CD4-positive, alpha-beta T cell treated with Interleukin-21 for 1 hour (primary cell): ENCODE measurements at places on chromosomes 4 and X.
A peak's percentile ranks its signal among the peaks of the same experiment; 100 is the strongest.

GRCh38 chr4:172998527-172999469 lies 169.8 kb upstream of the GALNT7 start:
- DNase-seq: no peak

GRCh38 chr4:149140841-149141240 lies 674.8 kb downstream of the IQCM start:
- DNase-seq: no peak

GRCh38 chrX:84044051-84044450 lies 143.9 kb downstream of the RPS6KA6 start:
- DNase-seq: no peak

DNA sequence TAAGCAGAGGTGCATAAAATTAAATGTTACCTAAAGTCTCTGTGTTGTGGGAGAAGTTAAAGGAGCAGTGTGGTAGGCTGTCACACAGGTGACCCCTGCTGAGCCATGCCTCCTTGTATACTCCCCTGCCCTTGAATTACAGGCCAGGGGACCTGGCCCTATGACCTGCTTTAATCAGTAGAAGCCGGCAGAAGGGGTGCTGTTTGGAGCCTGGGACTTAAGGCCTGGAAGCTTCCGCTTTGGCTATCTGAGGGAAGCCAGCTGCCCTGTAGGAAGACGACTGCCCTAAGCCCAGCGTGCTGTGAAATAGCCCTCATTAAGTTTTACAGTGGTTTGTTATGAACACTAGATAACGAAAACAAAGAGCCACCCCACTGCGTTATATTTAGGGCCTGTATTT lies 34.1 kb downstream of the SPINK2 start:
- no peak for DNase-seq

GRCh38 chrX:22037911-22038537 lies 5.9 kb downstream of the PHEX start:
- no peak for DNase-seq

DNA sequence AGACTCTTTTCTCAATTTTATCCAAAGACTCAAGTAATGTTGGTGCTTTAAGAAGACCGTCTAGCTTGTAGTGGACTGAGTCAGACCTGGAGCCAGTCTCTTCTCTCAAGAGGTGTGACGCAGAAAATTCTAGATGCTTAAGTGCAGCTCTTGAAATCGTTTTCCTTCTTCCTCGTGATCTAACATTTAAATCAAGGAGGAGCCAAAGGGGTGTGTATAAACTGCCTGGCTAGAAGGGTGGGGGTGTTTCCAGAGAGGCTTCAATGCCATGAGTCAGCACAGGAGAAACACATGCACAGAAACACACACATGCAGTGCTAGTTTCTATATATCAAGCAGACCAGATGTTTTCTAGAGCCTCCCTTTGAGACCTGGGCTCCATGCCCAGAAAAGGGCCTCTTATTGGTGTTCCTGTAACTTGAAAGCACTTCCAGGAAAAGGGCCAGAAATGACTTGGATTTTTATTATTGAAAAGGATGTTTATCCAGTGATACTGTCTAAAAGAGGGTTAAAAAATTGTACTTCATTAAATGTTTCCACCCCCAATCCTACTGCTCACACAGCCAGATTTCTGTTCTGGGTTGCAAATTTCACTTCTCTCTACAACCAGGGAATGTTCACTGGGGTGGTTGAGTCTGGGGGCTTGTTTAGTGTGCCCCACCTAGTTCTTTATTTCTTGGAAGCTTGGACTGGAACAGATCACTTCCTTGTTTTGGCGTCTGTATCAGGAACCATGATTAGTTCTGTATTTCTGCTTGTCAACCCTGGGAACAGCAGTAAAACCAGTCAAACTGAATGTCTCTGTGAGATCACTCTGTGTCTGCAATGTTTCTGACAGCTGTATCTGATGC lies at the start of gene CLIC2:
CLIC2 (minus strand) TSS at position 129 of the 851 bp plus-strand sequence. CDS start 187 bp downstream, outside the sequence.
- no peak for DNase-seq

DNA sequence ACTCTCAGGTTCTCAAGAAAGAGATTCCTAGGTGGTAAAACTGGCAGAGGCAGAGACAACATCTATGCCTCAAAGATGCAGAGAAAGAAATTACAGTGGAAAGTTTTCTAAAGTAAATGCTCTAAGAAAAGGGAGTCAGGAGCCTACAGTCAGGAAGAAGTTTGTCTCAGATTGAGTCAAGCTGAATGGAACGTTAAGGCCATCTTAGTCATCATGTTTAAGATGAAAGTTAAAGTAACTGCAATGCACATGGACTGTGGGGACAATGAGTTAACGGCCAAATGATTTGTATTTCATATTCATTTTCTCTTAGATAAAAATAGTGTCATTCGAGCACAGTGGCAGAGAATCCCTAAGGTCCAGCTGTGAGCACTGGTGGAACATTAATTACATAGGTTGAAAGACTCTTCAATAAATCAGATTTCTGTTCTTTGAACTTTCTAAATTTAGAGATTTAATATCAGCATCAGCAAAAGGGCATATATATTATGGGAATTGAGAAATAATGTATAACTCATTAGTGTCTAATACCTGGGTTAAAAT lies 384.6 kb downstream of the DTHD1 start:
- no peak for DNase-seq

DNA sequence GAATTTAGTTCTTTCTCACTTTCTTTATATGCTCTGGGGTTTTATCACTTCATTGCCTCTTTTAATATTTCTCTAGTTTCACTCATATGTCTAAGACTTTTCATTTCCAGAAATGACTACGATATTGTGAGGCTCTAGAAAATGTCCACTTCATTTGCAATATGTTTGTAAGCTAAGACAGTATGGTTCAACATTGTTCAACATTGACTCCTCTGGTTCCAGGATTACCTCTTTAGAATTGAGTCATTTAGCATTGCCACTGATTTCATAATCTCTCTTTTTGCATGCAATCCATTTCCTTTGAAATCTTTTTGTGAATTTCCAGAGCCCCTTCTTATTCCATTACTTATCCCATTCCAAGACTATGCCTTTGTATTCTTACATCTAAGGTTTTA lies 32.3 kb downstream of the BBS12 start:
- DNase-seq: no peak

DNA sequence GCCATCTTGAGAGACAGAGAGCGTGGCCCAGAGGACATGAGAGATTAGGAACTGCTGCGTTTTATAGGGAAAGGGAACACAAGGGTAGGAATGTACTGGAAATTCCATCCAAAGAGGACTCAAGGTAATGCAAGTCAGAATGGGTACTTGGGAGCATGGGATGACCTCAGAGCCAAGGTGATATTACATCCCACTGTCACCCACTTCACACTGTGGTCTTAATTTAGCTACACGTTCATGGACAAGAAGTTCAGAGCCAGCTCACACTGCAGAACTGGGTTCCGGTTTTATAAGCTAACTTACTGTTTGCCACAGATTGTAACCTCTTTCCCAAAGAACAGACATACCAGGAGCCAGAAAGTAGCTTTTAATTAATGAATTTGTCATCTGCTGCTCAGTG lies 244.7 kb downstream of the CBR4 start:
- DNase-seq: no peak

GRCh38 chrX:19544693-19545305 lies 29.5 kb upstream of the MAP3K15 start:
- peak; percentile 59 for DNase-seq

DNA sequence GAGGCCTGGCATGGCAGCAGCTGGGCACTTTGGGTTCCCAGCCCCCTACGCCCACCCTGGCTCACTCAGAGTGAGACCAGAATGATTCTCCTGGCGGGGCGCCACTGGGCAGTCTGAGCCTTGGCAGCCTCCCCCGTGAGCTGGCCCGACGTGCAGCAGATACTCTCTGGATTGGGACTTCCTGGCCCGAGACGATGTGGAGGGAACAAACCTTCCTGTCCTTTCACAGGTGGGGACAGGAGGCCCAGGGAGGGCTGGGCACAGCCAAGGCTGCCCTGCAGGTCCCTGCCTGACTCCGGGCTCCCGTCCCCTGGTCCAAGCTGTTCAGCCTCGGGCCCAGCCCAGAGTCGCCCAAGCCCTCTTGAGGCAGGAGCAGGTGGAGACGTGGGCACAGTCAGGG lies 17.9 kb upstream of the ADD1 start:
- DNase-seq: no peak

GRCh38 chr4:11232015-11232414 lies 196.7 kb downstream of the HS3ST1 start:
- no peak for DNase-seq
